ENCODE measurements at places on chromosomes 16 and 17. TPM values are rescaled to one million over a fixed set of nuclear protein-coding genes. Genes with fewer than 3 reads are reported as not detected.
A peak's percentile ranks its signal among the peaks of the same experiment; 100 is the strongest.

The TIGD7 gene
- total RNA-seq, result 2.6 TPM

The RNF43 gene
- 0.56 TPM for total RNA-seq

The CPNE7 gene
- 5.5 TPM for total RNA-seq

The C17orf100 gene
- total RNA-seq, result 3.8 TPM

The RBFOX1 gene
- 0.69 TPM for total RNA-seq

The KRT36 gene
- not detected for total RNA-seq

The HEATR9 gene
- not detected for total RNA-seq

The RASD1 gene
- total RNA-seq, result 0.31 TPM

GRCh38 chr16:31694461-31694860 is 166.8 kb downstream of the AHSP start:
- no peaks in the 10 kb centered on the region for H3K36me3 ChIP-seq
- H3K27ac ChIP-seq, result no peak overlapping the region
- H3K4me1 ChIP-seq, result no peaks in the 10 kb centered on the region
- H3K4me3 ChIP-seq, result no peak overlapping the region

DNA sequence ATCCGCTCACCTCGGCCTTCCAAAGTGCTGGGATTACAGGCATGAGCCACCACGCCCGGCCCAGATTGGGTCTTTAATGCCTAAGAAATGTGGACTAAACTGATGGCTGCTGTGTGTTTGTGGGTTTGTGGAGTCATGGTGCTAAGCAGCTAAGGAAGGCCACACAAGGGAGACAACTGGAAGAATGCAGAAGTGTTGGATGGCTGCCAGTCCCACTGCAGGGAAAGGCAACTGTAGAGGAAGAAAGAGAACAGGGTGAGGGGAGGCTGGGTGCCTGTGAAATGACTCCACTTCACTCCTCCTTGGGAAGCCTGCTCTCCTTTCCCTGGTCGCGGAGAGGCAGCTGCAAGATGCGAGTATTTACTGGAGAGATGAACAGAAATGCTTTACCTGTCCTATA is 23.5 kb upstream of the SIAH1 start:
- H3K27ac ChIP-seq, result no peak overlapping the region
- H3K4me1 ChIP-seq, result no peaks in the 10 kb centered on the region
- no peak overlapping the region for H3K4me3 ChIP-seq
- no peaks in the 10 kb centered on the region for H3K36me3 ChIP-seq
- H3K27me3 ChIP-seq, result peaks cover 6% of the 10 kb centered on the region
- DNase-seq, result no peak

GRCh38 chr17:38873640-38874380 is 4.0 kb downstream of the LASP1 start:
- H3K4me3 ChIP-seq, result no peak overlapping the region
- peaks cover 34% of the 10 kb centered on the region for H3K4me1 ChIP-seq
- no peak for DNase-seq
- peaks cover 17% of the 10 kb centered on the region for H3K36me3 ChIP-seq
- H3K27me3 ChIP-seq, result peaks cover 26% of the 10 kb centered on the region

GRCh38 chr16:29926711-29927052 is 656 bp upstream of the KCTD13 start:
- peaks cover 22% of the 10 kb centered on the region for H3K4me1 ChIP-seq
- no peak for DNase-seq
- no peak overlapping the region for H3K27ac ChIP-seq
- peaks cover 5% of the 10 kb centered on the region for H3K27me3 ChIP-seq
- peak overlapping the region; percentile 91 for H3K4me3 ChIP-seq

DNA sequence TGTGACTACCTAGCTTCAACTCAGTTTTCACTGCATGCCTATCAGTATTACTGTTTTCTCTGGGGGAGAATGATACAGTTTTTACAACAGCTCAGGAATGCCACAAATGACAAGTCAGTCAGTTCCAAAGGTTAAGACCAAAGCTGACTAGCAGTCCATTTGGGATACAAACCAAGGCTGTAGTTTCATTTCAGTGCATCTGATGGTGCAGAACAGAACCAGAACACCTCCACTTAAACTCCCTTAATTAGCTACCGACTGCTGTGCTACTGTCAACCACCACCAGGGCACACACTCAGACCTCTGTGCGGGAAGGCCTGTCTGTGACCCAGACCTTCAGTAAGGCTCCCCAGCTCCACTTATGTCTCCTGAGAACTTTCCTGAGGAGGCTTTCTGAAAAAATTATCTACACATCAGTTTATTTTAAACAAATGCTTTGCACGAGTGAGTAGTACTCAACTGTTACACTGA is 20.4 kb downstream of the NFE2L1 start:
- H3K27ac ChIP-seq, result peak overlapping the region; percentile 11
- H3K36me3 ChIP-seq, result peaks cover 17% of the 10 kb centered on the region
- no peak overlapping the region for H3K4me3 ChIP-seq
- H3K4me1 ChIP-seq, result no peaks in the 10 kb centered on the region

DNA sequence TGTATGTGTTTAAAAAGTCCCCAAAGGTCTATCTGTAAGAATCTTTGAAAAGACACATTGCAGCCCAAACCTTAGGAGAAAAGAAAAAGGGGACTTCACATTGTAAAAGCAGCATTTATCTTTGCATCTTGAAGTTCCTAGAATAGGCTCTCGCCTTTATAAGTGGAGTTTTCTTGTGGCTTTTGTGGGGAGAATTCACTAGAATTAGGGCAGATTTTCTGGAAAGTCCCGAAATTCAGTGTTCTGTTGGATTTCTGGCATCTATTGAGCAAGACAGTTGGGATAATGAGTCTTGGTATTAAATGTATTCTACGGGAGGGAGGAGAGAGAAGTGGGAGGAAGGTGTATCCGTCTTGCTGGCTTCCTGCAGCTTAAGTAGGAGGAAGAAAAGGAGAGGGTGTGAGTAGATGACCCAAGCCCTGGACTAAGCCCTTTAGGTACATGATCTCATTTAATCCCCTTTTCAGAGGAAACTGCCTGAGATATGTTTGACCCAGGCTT is 62.6 kb downstream of the PRKCA start:
- H3K27me3 ChIP-seq, result peaks cover 2% of the 10 kb centered on the region
- H3K4me3 ChIP-seq, result no peak overlapping the region
- no peak for DNase-seq

- H3K4me1 ChIP-seq, result no peaks in the 10 kb centered on the region
- H3K36me3 ChIP-seq, result peaks cover 11% of the 10 kb centered on the region
- H3K27me3 ChIP-seq, result no peaks in the 10 kb centered on the region
Measured at GRCh38 chr17:62008294-62008693, 56.8 kb downstream of the MED13 start.

DNA sequence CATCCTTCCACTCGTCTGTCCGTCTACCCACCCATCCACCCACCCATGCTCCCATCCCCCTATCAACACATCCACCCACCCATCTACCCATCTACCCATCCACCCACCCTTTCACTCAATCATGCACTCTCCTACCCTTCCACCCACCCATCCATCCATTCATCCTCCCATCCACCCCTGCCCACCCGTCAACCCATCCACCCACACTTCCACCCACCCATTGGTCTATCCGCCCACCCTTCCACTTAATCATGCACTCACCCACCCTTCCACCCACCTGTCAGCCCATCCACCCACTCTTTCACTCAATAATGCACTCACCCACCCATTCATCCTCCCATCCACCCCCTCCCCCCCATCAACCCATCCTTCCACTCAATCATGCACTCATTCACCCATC is 250.0 kb upstream of the EEF2KMT start:
- no peak for DNase-seq
- no peaks in the 10 kb centered on the region for H3K27me3 ChIP-seq
- H3K4me1 ChIP-seq, result no peaks in the 10 kb centered on the region
- H3K4me3 ChIP-seq, result no peak overlapping the region
- H3K36me3 ChIP-seq, result no peaks in the 10 kb centered on the region
- H3K27ac ChIP-seq, result no peak overlapping the region

GRCh38 chr17:47694581-47695428 is 844 bp downstream of the TBKBP1 start:
- peaks cover 52% of the 10 kb centered on the region for H3K4me1 ChIP-seq
- peak; percentile 37 for DNase-seq
- peak overlapping the region; percentile 87 for H3K27ac ChIP-seq
- peak overlapping the region; percentile 96 for H3K4me3 ChIP-seq
- peaks cover 17% of the 10 kb centered on the region for H3K36me3 ChIP-seq

DNA sequence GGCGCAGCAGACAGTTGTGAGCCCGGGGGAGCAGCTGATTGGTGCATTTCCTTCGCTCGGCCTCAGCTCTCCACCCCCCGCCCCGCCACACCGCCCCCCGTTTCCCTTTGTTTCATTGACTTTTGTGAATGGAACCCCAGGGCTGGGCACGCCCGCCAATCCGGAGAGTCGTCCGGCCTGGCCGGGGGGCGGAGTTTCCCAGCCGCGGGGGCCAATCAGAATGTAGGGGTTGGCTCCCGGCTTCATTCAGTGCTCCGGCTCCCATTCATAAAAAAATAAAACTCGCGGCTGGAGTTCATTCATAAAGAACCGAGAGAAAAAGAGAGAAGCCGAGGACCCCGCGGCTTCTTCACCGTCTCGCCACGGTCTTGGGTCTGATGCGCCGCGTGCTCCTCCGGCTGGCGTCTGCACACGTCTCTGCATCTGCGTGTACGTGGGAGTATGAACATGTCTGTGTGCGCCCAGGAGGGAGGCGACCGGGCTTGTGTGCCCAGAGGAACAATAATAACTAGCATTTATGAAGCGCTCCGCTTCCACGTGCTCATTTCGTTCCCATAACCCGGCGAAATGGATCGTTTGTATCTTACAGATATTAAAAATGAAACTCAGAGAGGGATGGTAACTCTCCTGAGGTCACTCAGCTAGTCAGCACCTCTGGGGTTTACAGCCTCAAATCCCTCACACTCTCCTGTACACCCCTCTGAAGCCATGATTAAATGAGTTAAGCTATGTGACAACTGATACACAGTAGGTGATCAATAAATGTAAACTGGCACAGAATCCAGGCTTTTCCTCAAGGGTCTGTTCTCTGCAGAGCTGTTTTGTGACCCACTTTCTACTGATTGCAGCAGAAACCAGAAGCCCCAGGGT is at the start of gene ETV4:
ETV4 (minus strand) TSS at position 22 of the 870 bp plus-strand sequence. CDS start 723 bp downstream, outside the sequence.
- peak within 1 kb of the TSS; percentile 90 for H3K4me3 ChIP-seq
- peak; percentile 95 for DNase-seq
- H3K4me1 ChIP-seq, result peaks cover 37% of the 10 kb centered on the region
- peak within 1 kb of the TSS; percentile 72 for H3K27ac ChIP-seq
- peaks cover 16% of the 10 kb centered on the region for H3K27me3 ChIP-seq

- peak overlapping the region; percentile 97 for H3K4me3 ChIP-seq
- H3K27me3 ChIP-seq, result peaks cover 14% of the 10 kb centered on the region
- H3K36me3 ChIP-seq, result peaks cover 28% of the 10 kb centered on the region
- peak overlapping the region; percentile 79 for H3K27ac ChIP-seq
Measured at GRCh38 chr17:75181608-75182318, 996 bp downstream of the SUMO2 start.

DNA sequence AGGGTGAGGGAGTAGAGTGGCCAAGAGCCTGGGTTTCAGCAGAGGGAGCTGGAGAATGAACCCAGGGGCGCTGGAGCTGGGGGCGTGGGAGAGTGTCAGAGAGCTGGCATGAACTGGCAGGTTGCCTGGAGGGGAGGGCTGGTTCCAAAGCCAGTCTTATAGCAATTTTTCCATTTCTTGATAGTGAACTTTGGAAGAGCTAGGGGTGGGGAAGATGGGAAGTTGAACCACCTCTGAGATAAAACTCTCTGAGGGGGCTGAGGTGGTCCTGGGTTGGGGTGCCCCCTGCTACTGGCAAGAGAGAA is 36.9 kb downstream of the ADGRG5 start:
- peaks cover 17% of the 10 kb centered on the region for H3K4me1 ChIP-seq
- no peaks in the 10 kb centered on the region for H3K36me3 ChIP-seq
- H3K4me3 ChIP-seq, result no peak overlapping the region
- no peak overlapping the region for H3K27ac ChIP-seq
- H3K27me3 ChIP-seq, result no peaks in the 10 kb centered on the region

GRCh38 chr17:48737330-48738043 is 8.9 kb upstream of the HOXB13 start:
- H3K27me3 ChIP-seq, result peaks cover 45% of the 10 kb centered on the region
- peaks cover 12% of the 10 kb centered on the region for H3K4me1 ChIP-seq
- no peaks in the 10 kb centered on the region for H3K36me3 ChIP-seq
- no peak overlapping the region for H3K4me3 ChIP-seq

- no peak overlapping the region for H3K27ac ChIP-seq
- no peaks in the 10 kb centered on the region for H3K36me3 ChIP-seq
- H3K4me1 ChIP-seq, result peaks cover 8% of the 10 kb centered on the region
- no peak for DNase-seq
Measured at GRCh38 chr16:74740795-74741304, 33.8 kb downstream of the FA2H start.

DNA sequence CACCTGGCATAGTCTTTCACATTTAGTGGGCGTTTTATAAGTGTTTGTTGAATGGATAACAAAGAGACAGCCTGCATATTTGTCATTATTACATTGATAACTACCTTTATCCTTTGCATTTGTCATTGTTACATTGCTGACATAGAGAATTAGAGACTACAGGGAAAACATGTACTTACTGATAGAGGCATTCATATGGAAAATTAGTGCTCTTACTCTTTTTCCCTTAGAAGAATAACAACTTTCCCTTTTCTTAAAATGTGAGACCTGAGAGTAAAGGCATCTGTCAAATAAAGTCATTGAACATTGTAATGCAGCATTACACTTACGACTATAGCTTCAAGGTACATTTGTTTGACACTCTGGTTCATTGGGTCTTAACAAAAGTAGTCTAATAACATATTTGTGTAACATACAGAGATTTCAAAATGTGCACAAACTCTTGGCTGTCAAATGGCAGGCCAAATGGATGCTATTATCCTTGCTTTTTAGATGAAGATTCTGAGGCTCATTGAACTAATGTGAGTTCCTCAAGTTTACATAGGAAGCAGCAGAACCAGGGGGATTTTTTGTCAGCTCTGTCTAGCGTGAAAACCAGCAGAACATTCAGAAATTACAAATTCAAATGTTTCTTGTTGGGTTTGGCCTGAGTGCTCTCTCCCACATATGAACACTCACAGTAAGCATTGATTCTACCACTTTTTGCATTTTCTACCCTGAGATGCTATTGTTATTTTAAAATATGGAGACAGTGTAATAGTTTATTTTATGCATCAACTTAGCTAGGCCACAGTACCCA is 28.5 kb downstream of the SMIM36 start:
- H3K27ac ChIP-seq, result no peak overlapping the region
- DNase-seq, result no peak
- no peak overlapping the region for H3K4me3 ChIP-seq
- no peaks in the 10 kb centered on the region for H3K4me1 ChIP-seq
- no peaks in the 10 kb centered on the region for H3K36me3 ChIP-seq
- H3K27me3 ChIP-seq, result no peaks in the 10 kb centered on the region

- peaks cover 19% of the 10 kb centered on the region for H3K4me1 ChIP-seq
- no peak for DNase-seq
- H3K4me3 ChIP-seq, result no peak overlapping the region
- peaks cover 20% of the 10 kb centered on the region for H3K36me3 ChIP-seq
Measured at GRCh38 chr17:44086364-44087311, 16.1 kb downstream of the G6PC3 start.

GRCh38 chr17:19384723-19385391 is 2.1 kb downstream of the MFAP4 start:
- H3K36me3 ChIP-seq, result peaks cover 12% of the 10 kb centered on the region
- peaks cover 2% of the 10 kb centered on the region for H3K4me1 ChIP-seq
- H3K27me3 ChIP-seq, result peaks cover 9% of the 10 kb centered on the region
- no peak for DNase-seq
- H3K4me3 ChIP-seq, result no peak overlapping the region

- no peaks in the 10 kb centered on the region for H3K4me1 ChIP-seq
- H3K36me3 ChIP-seq, result no peaks in the 10 kb centered on the region
Measured at GRCh38 chr16:1075546-1075945, 3.0 kb downstream of the SSTR5 start.

GRCh38 chr17:44556166-44556831 is 985 bp upstream of the FZD2 start:
- H3K36me3 ChIP-seq, result peaks cover 7% of the 10 kb centered on the region
- H3K4me1 ChIP-seq, result peaks cover 38% of the 10 kb centered on the region
- peak overlapping the region; percentile 94 for H3K27ac ChIP-seq
- H3K27me3 ChIP-seq, result peaks cover 8% of the 10 kb centered on the region
- H3K4me3 ChIP-seq, result peak overlapping the region; percentile 97
- DNase-seq, result peak; percentile 43

GRCh38 chr16:11473728-11474127 is 113.0 kb downstream of the LITAF start:
- H3K4me3 ChIP-seq, result no peak overlapping the region
- H3K4me1 ChIP-seq, result no peaks in the 10 kb centered on the region
- no peak overlapping the region for H3K27ac ChIP-seq
- H3K27me3 ChIP-seq, result peaks cover 3% of the 10 kb centered on the region
